HEK293T (cell line): ENCODE measurements at places on chromosomes 11 and 22.

DNA sequence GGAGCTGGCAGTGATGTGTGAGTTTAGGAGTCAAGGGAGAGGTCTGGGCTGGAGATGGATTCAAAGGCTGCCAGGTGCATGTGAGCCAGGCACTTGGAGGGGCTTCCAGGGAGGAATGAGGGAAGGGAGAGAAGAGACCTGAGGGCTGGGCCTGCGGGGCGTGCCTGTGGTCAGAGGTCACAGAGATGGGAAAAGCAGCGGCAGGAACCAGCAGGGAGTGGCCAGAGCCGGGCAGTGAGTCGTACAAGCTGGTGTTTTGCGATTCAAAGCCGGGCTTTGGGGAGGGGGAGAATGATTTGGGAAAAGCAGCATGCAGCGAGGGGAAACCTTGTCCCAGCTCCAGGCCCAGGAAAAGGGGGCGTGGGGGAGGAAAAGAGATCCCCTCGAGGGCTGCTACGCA is 96.9 kb upstream of the RTL6 start:
- no peak for DNase-seq

- DNase-seq, result no peak
These were observed 133.3 kb upstream of the PARVA start for GRCh38 chr11:12243911-12244550.

- no peak for DNase-seq
These were observed 331.1 kb upstream of the ARHGAP42 start for GRCh38 chr11:100356035-100356434.

GRCh38 chr11:122317305-122317704 is 201.3 kb upstream of the BLID start:
- no peak for DNase-seq
